Activated CD8-positive, alpha-beta memory T cell treated with anti-CD3 and anti-CD28 coated beads, Interleukin-2, amount 50 U/mL, for 4 hours (primary cell): ENCODE measurements at places on chromosomes 5 and 9.

GRCh38 chr5:39755986-39756385 is 331.2 kb upstream of the DAB2 start:
- DNase-seq, result no peak

GRCh38 chr9:69370430-69370829 is 45.4 kb downstream of the ENTREP1 start:
- no peak for DNase-seq

GRCh38 chr9:27558307-27558706 is 15.0 kb downstream of the C9orf72 start:
- no peak for DNase-seq

GRCh38 chr5:108728566-108729241 is 19.0 kb upstream of the FER start:
- DNase-seq, result peak; percentile 60

- no peak for DNase-seq
These were observed 32.1 kb upstream of the SH3TC2 start for GRCh38 chr5:149094996-149095395.

- no peak for DNase-seq
These were observed 704.1 kb downstream of the PRELID2 start for GRCh38 chr5:145130996-145131395.

GRCh38 chr9:96509848-96510247 is 59.9 kb downstream of the HABP4 start:
- DNase-seq, result no peak

- no peak for DNase-seq
These were observed 188.3 kb upstream of the ANKRD55 start for GRCh38 chr5:56421246-56422075.

- no peak for DNase-seq
These were observed 33.3 kb upstream of the FAT2 start for GRCh38 chr5:151624476-151624875.

DNA sequence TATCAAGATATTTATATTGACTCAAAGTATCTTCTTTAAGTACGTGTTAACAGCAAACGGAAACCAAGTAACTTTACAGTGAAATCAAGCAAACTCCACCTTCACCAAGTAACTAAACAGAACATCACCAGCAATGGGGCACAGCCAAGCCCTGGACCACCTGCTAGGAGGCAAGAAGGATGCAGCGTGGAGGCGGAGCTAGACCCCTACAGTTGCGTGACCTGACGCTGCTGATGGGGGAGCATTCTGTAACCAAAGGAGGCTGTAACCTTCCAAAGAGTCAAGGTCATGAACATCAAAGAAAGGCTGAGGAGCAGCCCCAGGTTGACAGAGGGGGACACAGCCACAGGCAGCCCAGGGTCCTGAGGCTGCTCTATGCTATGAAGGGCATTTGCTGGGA is 6.1 kb downstream of the VAV2 start:
- no peak for DNase-seq

DNA sequence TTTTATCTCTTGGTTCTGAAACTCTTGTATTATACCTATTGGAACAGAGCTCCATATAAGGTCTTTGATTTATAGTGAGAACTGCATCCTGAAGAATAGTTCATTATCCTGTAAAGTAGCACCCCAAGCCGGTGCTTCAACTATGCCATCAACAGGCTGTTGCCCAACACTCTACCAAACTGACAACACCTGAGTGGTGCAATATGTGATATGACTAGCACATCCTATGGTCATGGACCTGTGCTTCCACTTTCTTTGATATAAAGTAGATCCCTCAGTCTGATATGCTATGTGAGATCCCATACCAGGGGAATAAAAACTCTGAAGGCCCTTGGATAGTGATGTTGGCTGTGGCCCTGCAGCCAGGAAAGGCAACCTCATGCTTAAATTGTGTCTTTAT is 15.8 kb downstream of the CSF2 start:
- DNase-seq, result no peak

GRCh38 chr9:98226516-98226915 is 28.9 kb downstream of the TBC1D2 start:
- DNase-seq, result no peak
